CD8-positive, alpha-beta T cell (primary cell): ENCODE measurements at places on chromosomes 1 and 21. TPM values are rescaled to one million over a fixed set of nuclear protein-coding genes. Genes with fewer than 3 reads are reported as not detected.

OPTC gene
- not detected for total RNA-seq

TSPEAR gene
- total RNA-seq = not detected

ABCA4 gene
- not detected for total RNA-seq

KCNAB2 gene
- total RNA-seq = 152 TPM

OVAAL gene
- not detected for total RNA-seq

ALPL gene
- not detected for total RNA-seq

PLA2G2F gene
- not detected for total RNA-seq

HHAT gene
- 1.8 TPM for total RNA-seq

HCRTR1 gene
- not detected for total RNA-seq

TMEM51 gene
- not detected for total RNA-seq

OR2L8 gene
- 0.36 TPM for total RNA-seq

LCE3E gene
- total RNA-seq = not detected

- no peak for DNase-seq
Measured at GRCh38 chr1:102732927-102733326, 375.4 kb downstream of the COL11A1 start.

- no peak for DNase-seq
Measured at GRCh38 chr1:37748565-37748964, 16.4 kb downstream of the EPHA10 start.

DNA sequence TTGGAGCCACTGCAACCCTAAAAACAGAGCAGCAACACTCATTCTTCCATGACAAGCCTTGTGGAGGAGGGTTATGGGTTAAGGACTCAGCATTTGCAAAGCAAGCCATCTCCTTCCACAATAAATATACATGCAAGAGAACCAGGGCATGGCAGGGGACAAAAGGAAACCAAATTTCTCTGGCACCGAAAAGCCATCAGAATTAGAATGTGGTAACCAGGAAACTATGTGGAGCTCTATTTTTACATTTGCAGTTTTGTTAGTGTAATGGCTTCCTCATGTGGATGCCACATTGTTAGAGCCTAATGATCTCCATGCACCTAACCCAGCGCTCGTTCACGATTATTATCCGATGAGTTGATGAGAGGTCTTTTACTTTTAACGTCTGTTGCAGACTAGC lies 91.7 kb downstream of the NAV1 start:
- DNase-seq = no peak

DNA sequence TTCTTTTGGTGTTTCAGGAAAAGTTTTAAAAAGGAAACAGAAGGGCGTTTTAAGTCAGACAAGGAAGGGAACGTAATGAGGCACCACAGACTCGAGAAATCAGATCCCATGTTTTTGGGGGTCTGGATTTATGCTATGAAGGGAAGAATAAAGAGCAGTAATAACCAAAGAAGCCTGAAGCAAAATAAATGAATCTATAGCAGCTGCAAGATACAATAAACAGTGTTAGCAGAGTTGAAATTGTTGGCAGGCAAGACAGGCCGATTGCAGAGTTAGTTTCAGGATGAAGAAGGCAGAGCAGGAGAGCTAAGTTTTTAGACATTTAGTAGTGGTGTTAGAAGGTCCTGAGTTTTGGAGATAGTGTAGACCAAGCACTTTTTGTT lies 425 bp downstream of the DDR2 start:
- DNase-seq = no peak

- no peak for DNase-seq
Measured at GRCh38 chr1:217717959-217718358, 86.8 kb downstream of the SPATA17 start.

GRCh38 chr21:25331286-25331685 lies 276.0 kb downstream of the MRPL39 start:
- no peak for DNase-seq

DNA sequence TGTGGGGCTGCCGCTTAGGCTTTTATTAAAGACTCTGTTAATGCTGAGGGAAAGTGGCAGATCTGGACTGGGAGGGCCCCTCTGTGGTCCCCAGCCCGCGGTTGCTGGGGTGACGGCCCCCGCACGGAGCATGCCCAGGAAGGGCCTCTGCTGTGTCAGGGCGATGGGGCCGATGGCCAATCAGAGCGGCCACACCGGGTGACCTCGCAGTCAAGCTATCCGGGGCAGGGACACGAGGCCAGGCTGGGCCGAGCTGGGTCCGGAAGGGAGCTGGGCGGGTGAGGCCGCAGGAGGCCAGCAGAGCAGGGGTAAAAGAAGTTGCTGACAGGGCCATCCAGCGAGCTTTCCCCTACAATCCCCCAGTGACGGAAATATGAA lies 145.1 kb downstream of the CASZ1 start:
- no peak for DNase-seq

DNA sequence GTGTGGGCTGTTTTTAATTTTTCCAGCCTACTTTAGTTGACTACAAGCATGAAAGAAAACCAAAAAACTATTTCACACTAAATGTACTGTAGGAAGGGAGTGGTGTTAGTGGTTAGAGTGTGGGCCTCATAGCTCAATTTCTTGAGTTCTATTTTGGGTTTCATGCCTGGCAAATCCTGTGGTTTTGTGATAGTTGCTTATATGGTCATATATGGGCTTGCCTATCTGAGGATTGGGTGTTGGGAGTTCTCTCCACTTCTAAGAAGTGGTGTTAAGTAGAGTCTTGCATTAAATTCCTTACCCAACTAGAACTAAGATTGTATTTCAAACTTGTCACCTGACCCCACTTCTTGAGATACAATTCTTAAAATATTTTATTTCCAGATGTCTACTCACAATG lies 37.8 kb upstream of the COL11A1 start:
- no peak for DNase-seq

GRCh38 chr1:84006591-84006990 lies 7.7 kb upstream of the TTLL7 start:
- DNase-seq = no peak

DNA sequence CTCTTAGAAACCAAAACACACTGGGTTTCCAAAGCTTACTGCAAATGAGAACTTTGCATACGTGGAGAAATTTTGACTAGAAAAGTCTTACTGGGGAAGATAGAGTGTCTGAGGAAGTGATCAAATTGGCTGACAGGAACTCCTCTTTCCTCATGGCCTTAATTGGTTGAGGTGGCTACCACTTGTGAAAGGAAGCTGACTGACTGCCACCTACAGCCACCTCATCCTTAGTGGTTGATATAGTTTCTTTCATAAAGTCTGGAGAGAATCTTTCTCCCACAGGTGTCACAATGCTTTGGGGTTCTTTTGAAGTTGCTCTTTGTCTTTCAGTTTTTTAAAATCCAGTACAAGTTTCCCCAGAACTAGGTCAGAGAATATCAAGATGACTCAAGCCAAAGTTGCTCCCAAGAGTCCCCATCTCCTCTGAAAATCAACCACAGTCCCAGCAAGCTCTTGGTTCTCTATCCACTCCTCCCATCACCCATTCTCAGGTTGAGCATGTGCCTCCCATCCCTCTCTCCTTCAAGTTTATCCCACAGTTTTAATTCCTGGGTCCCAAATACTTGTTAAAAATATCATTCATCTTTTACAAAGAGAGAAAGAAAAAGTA lies 43.3 kb downstream of the GPR88 start:
- DNase-seq = no peak

GRCh38 chr1:227357171-227357926 lies 39.1 kb upstream of the CDC42BPA start:
- DNase-seq = no peak

DNA sequence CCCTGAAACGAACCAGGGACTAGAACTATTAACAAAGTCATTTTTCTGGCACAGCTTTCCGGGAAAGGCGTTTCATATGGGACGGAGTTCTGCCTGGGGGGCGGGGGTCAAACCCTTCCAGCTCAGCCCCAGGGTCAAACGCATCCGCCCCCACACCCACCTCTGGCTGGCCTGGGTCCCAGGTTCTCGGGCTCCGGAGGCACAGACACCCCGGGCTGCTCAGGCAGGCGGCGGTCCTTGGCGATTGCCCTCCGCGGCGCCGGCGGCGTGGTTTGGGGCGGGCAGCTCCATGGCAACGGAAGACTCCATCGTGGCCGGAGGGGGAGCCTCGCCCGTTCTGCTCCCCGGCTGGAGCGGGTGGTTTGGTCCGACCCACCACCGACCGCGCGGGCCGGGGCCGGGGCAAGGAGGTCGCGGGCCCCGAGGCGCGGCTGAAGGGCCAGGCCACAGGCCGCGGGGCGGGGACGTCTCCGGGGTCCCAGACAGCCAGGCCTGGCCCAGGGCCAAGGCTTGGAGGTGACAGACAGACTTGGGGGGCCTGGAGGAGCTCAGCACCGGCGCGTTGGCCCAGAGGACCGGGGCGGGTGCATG lies at the start of gene CFAP74:
CFAP74 (minus strand) TSS at position 246 of the 591 bp plus-strand sequence. CDS start 12,830 bp downstream, outside the sequence.
- DNase-seq = no peak

GRCh38 chr1:158007667-158008386 lies 14.4 kb downstream of the KIRREL1 start:
- no peak for DNase-seq

DNA sequence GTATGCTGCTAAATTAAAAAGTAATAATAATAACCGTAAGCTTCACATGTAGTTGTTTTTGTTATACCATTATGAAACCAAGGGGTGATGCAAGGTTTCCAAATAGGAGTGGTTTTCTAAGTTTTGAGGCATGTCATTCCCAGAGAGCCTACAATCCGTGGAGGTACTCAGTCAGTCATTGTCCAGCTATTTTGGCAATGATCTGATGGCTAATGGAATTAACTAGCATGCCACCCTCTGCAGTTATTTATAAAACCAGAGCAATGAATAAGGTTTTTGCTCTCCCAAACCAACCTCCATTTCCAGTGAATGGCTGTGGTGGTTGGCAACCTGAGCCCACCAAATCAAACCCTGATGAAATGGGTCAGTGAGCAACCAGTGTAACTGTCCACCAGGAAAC lies 106.4 kb downstream of the TBX15 start:
- no peak for DNase-seq

DNA sequence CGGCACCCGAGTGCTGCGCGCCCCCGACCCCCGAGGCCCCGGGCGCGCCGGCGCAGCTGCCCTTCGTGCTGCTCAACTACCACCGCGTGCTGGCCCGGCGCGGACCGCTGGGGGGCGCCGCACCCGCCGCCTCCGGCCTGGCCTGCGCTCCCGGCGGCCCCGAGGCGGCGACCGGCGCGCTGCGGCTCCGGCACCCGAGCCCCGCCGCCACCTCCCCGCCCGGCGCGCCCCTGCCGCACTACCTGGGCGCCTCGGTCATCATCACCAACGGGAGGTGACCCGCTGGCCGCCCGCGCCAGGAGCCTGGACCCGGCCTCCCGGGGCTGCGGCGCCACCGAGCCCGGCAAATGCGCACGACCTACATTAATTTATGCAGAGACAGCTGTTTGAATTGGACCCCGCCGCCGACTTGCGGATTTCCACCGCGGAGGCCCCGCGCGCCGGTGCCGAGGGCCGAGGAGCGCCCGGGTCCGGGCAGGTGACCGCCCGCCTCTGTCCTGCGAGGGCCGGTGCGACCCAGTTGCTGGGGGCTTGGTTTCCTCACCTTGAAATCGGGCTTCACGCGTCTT lies 49.0 kb downstream of the SIM2 start:
- DNase-seq = no peak

DNA sequence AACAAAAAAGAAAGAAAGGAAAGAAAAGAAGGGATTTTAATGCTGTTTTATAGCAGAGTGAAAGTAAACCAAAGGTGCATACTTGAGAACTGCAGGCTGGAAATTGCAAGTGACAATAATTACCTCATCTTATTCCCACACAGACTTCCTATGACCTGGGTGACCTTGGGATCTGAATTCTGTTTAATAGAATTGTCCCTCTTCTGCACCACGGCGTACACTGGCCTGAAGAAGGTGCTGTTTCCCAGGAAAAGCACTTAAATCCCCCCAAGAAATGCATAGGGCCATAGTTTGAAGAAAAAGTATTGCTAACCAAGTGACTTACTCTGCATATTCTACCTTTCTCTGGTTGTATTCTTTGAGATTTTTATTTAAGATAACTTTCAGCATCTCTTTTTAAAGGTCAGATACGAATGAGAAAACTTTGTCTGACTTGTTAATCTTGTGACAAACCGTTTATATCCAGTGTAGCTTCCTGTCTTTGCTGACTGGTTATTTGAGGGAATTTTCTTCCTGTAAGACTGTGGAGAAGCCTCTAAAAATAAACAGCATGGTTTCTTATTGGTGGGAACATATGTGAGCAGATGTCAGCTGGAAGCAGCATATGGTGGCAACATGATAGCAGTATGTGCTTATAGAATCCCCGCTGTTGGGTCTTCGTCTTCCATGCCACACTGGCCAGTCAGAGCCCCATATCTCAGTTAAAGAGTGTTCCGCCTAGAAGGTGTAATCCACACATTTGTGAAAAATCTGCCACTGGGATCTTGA lies 16.3 kb downstream of the TGFB2 start:
- DNase-seq = no peak

DNA sequence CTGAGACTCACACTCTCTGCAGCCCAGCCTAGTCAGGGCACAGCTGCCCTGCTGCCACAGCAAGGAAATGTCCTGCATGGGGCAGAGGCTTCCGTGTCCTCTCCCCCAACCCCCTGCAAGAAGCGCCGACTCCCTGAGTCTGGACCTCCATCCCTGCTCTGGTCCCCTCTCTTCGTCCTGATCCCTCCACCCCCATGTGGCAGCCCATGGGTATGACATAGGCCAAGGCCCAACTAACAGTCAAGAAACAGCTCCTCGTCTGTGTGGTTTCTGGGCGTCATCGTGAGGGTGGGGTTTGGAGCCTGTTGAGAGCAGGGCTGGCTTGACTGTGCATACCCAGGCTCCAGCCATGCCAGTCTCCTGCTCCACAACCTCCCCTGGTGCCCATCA lies 19.5 kb downstream of the FAAH start:
- DNase-seq = peak; percentile 8

- no peak for DNase-seq
Measured at GRCh38 chr1:10823000-10823401, 26.6 kb upstream of the CASZ1 start.

DNA sequence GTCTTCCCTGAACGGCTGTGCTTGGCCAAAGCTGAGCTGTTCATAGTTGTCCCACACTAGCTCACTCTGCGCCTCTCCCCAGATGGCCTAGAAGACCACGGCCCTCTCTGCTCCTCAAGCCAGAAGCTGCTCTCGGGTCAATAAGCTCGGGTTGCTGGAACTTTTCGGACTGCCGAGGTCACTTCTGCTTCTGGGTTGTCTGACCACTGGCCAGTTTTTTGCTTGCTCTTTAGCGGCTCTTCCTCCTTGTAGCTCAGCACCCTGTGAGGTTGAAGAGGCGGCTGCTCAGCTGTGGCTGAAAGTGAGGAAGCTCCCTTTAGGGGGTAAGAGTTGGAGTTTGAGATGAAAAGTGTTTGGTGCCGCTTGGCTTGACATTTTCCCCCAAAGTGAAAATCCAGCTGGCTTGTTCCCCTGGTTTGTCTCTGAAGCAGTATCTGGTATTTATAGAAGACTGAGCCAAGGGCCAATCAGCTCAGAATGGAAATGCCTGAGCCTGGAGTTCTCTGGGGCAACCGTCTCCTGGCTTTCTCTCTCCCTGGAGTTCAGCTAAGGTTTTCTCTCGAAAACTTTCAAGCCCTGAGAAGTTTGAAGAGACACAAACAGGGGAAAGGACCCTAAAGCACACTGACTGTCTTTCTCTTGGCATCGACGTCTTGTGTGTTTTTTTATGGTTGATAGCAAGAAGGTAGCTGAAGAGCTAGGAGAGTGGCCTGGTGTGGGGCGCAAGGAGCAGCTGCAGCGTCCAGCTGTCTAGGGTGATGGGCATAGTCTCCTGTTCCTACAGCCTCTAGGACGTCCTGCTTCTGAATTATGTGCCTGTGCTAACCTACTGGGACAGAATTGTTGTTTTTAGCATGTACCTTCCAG lies 72.0 kb downstream of the SYT6 start:
- no peak for DNase-seq

GRCh38 chr21:25506887-25507286 lies 100.4 kb downstream of the MRPL39 start:
- DNase-seq = no peak
